Activated CD4-positive, alpha-beta T cell treated with anti-CD3 and anti-CD28 coated beads, Interleukin-2, amount 50 U/mL, for 24 hours (primary cell): ENCODE measurements at places on chromosomes 16 and 17.

GRCh38 chr17:48244121-48244711 lies 136.7 kb downstream of the SNX11 start:
- DNase-seq: no peak

GRCh38 chr17:31254654-31255053 lies 42.4 kb downstream of the OMG start:
- no peak for DNase-seq

DNA sequence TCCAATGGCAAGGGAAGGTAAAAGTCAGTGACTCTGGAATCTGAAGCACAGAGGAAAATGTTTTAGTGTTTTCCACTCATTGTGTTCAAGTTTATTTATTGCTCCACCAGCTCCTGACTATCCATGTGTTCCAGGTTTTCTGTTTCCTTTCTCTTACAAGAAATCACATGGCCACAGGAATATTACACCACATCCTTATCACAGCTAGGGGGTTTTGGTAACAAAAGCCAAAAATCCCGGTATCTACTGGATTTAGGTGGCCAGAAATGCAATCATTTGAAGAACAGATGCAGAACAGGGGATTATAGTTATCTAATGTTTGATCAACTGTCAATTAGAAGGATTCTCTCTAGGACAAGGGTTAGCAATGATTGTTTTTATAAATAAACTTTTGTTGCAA lies 47.9 kb downstream of the STH start:
- no peak for DNase-seq

- DNase-seq: no peak
Observed at GRCh38 chr16:66159987-66160386, 206.5 kb upstream of the CDH5 start.

DNA sequence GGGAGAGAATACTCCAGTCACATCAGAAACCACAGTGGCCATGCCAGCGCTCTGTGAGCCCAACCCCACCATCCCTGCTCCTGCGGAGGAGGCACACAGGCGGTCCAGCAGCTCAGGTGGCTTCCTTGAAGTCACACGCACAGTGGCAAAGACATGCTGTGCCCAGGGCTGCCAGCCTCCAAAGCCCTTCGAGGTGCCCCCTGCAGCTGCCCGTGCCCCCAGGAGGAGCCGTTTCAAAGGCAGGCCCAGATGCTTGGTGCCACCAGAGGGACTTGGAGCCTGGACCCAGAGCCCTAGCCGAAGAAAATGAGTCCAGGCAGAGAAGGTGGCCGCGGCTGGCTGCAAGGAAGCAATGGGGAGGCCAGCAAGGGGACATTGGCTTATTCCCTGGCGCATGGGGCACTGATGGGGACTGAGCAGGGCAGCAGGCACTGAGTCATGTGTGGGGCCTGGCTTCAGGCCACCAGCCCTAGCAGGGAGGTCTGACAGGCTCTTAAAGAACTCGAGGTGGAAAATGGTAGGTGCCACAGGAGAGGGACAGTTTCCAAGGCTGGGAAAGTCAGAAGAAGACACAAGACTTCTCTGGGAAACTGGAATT lies 17.2 kb upstream of the CACNG1 start:
- no peak for DNase-seq

GRCh38 chr17:50565402-50566350 lies 5.2 kb downstream of the CACNA1G start:
- no peak for DNase-seq

DNA sequence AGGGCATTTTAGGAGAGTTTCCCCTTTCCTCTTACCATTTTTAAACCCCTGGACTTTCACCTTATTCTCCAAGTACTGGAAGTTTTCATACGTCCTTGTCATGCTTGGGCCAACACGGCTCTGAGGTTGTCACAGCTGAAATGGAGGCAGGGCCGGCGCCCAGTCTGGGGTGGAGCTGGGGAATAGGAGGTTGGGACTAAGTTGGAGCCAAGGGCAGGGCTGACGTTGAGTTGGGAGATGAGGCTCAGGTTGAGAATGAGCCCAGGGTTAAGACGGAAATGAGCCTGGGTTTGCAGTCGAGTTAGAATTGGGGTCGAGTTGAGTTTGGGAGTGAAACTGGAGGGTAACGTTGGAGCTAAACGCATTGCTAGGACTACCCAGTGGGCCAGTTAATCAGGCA lies 1.3 kb downstream of the CLEC10A start:
- no peak for DNase-seq
